Metanephros (tissue), 2 donors: ENCODE measurements at places on chromosomes 5 and 9. TPM values are rescaled to one million over a fixed set of nuclear protein-coding genes. Genes with fewer than 3 reads are reported as not detected.

PCDHB5 gene
- 13.4 TPM for total RNA-seq

PDCD1LG2 gene
- total RNA-seq = 0.64 TPM

CYLC2 gene
- total RNA-seq = not detected

DOLPP1 gene
- total RNA-seq = 13.5 TPM

CTXN3 gene
- total RNA-seq = 0.47 TPM

IL4 gene
- total RNA-seq = not detected

CMBL gene
- 40.2 TPM for total RNA-seq

LRRC19 gene
- total RNA-seq = 12.1 TPM

HAPLN1 gene
- total RNA-seq = 1.8 TPM

CYSRT1 gene
- total RNA-seq = 0.76 TPM
